Hematopoietic multipotent progenitor cell treated with erythropoietin and hydrocortisone succinate and interleukin-3 and kit ligand, for 15 days (in vitro differentiated cells): ENCODE measurements at places on chromosomes 1 and 21.

DNA sequence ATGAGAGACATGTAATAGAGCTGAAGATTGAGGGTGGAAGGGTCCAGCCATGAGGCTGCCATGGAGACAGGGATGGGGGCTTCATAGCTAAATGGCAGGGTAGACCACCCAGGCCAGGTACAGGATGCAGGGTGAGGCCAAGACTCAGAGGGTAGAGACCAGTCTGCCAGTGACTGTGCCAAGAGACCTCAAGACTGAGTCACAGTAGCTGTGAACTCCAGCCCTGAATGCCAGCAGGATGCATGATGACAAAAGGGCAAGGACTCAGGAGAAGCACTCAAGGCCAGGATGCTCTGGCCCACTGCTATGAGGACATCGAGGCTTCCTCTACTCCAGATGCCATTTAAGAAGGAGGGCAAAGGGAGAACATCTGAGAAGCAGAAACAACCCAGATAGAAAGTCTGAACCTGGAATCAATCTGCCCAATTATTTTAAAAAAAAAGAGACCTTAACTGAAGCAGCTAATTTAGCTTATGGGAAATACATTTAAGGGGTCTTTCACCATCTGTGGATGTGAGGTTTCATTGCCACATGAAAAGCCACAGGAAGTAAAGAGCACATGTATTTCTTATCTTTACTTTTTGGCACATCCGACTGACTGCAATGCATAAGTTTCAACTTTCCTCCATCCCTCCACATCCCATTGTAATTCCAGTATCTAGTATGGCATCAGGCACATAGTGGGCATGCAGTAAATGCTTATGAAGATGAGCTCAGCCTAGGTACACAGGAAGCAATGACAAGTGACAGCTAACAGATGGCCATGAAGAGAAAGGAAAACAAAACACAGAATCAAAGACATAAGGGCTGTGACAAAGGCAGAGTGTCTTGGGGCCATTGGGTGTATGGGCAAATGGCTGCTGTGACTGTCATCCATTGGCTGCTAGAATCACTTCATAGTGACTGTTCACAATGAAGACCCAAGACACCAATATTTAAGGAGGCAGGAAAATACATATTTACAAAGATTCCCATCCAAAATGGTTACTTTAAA is 40.2 kb downstream of the SUSD4 start:
- DNase-seq, result no peak

GRCh38 chr1:244346972-244347618 is 104.6 kb downstream of the ADSS2 start:
- no peak for DNase-seq

- no peak for DNase-seq
Observed at GRCh38 chr1:1881727-1882126, 9.2 kb downstream of the GNB1 start.

DNA sequence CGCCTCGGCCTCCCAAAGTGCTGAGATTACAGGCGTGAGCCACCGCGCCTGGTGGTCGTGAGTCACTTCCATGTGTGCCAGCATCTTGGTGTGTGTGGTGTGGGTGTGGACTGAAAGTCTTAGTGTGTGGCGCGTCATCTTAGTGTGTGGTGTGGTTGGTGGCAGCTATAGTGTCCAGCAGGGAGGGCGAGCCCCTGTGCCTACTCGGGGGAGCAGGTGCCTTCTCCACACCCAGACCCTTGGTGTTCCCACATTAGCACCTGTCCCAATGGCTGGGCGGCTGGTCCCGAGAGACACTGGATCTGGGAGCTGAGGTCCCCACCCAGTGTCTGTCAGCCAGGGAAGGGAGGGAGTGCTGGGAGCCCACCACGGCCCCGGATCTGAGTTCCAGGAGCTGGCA is 2.8 kb downstream of the SCNN1D start:
- no peak for DNase-seq

- no peak for DNase-seq
Observed at GRCh38 chr1:162375463-162375862, 1.2 kb downstream of the SPATA46 start.

- DNase-seq, result no peak
Observed at GRCh38 chr1:12157366-12158231, 9.2 kb upstream of the TNFRSF1B start.

DNA sequence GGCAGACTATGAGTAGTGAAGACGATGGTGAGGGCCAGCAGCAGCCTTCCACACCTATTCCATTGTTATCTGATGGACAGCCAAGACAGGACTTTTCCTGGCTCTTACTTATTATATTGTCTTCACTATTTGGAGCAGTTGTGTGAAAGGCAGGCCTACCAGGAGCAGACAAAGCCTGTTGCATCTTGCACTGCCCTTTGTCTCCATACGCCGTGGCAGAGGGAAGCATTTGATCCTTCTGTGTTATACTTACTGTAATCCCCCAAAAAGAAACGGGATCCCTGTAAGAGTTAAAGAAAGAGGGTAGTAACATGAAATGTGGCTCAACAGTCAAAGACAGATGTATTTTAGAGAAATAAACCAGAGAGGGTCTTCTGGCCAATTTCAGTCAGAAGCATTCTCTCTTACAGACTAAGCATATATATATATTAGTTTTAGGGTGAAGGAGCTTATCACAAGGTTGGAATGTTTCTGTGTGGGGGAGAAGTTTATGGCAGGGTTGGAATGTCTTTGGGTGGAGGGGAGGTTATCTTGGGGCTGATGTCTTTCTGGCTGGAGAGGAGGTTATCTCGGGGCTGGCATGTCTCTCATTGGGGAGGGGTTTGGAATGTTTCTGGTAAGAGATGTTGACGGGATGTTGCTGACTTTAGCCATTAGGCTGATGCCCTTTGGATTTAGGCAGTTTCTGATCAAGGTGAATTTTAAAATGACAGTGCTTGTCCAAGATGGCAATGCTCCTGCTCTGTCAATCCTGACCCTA is 23.4 kb upstream of the HSD3B1 start:
- no peak for DNase-seq

GRCh38 chr1:234969011-234969441 is 159.6 kb downstream of the TOMM20 start:
- no peak for DNase-seq

GRCh38 chr1:119485201-119485600 is 21.8 kb upstream of the HSD3B1 start:
- no peak for DNase-seq

DNA sequence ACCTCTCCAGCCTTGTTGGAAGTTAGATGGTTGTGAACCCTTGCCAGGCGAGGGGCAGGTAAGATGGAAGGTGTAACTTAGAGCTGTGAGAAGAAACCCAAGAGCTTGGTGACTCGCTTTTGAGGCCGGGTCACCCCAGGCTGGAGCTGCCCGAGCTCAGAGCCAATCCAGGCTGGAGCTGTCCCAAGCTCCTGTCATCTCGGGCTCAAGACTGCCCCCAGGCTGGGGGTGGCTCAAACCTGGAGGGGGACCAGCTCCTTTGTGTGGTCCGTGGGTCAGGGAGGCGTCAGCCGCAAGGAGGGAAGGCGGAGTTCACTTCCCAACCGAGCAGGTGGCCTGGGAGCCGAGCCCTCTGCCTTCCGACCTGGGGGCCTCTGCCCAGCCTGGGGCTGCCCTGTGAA is 2.0 kb downstream of the HUNK start:
- DNase-seq, result no peak

GRCh38 chr1:156076609-156077429 is 5.4 kb downstream of the MEX3A start:
- DNase-seq, result no peak

- DNase-seq, result no peak
Observed at GRCh38 chr1:225544924-225545323, 108.0 kb downstream of the ENAH start.

- no peak for DNase-seq
Observed at GRCh38 chr21:15343066-15343465, 278.3 kb upstream of the NRIP1 start.

DNA sequence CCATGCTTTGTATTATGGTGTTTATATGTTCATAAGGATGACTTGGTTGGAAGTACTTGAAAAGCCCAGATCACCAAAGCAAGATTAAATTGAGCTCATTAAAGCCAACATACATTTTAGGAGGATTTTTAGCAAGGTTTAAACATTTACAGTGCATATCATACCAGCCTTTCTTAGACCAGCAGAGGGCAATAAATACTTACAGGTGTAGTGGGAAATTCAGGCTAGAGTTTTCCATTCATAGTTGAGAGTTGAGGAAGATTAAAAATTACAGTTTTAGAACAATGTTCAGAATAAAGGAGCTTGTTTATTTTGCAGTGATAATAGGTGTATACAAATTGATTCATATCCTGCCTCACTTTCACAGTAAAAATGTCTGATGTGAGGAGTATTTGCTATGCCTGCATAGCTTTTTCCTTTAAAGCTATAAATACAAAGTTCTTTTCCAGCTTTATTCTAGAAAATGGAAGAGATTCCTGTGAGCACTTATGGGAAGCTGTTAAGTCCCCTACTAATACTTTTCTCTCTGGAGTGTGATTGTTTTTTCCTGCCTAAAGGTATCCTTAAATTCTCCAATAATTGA is 35.3 kb downstream of the DTL start:
- DNase-seq, result peak; percentile 39

DNA sequence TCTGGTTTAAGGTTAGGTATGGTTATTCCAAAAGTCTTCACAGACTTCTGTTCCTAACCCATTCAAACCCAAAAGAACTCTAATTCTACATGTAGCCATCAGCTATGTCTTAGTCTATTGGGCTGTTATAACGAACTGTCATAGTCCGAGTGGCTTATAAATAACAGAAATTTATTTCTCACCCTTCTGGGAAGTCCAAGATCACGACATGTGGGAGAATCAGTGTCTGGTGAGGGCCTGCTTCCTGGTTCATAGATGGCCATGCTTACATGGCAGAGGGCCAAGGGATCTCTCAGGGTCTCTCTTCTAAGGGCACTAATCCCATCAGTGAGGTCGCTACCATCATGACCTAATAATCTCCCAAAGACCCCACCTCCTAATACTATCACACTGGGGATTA is 103.0 kb upstream of the PPP2R5A start:
- DNase-seq, result no peak

GRCh38 chr1:58709540-58710175 is 9.8 kb upstream of the MYSM1 start:
- no peak for DNase-seq

DNA sequence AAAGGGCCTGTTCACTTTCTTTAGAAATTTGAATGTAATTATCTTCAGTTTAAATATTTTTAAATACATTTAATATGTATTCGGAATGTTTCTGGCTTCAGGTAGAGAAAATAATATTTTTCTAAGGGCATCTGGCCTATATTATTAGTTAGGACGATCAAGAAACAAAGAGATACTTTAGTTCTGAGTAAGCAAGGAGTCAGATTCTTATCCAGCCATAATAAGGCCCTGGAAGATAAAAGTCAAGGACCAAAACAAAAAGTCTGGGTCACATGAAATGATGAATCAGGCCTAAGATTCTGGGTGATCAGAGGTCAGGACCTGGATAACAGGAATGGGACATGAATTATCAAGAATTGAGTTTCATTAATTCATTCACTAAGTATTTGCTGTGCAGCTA is 6.3 kb downstream of the PHC2 start:
- no peak for DNase-seq

DNA sequence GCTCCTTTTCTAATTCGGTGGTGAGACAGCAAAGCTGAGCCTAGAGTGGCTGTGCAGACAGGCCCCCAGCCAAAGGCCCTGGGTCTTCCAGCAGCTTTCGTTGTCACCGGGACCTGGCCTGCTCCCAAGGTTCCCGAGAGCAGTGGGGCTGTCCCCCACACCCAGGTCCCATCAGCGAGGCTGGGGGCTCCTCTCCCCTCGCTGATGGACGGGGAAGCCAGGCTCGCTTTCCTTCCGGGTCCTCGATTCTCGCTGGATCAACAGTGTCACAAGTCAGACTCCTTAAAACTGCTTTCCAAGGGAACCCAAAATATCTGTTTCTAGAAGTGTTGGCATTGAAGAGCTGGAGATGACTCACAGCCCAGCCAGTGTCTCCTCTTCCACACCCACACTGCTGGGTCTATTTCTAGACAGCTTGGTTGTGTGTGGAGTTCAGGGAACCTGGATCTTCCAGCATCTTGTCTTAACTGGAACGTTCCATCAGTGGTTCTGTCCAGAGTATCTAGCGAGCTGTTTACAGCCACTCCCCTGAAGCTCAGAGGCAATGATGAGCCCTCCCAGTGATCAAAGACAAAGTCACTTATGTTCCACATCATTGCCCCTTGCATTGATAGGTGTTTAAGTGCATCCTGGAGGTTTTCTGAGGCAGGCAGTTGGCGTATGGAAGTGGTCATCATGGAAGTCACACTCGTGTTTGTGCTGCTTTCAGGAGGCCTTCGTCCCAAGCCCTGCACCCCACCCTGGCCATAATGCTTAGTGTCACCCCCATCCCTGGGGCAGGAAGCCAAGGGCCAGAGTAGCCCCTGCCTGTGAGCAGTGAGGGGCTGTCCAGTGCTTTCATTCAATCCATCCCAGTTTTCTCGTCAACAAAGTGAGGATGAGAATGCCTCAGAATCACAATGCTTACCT is 35.2 kb downstream of the RRP1 start:
- no peak for DNase-seq

DNA sequence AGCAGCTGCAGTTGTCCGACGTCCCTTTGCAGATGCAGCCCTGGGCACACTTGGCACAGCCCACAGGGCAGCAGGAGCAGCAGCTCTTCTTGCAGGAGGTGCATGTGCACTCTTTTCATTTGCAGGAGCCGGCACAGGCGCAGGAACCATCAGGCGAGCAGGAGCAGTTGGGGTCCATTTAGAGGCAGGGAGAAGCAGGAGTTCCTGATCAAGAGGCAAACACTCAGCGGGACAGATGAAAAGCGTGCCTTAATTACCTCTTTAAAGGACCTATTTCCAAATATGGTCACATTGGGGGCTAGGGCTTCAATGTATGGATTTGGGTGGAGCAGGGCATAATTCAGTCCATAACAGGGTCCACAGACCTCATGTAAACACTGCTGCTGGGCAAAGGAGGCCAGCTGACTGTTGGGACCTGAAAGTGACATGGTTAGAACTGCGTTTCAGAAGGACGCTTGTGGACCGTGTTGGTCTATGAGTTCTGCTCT is 4.3 kb upstream of the CPLANE2 start:
- DNase-seq, result no peak
